ENCODE measurements at places on chromosomes 4 and X.

GRCh38 chrX:13373027-13373426 is 53.2 kb upstream of the ATXN3L start:
- DNase-seq, result no peak

GRCh38 chrX:8629871-8630270 is 102.1 kb downstream of the ANOS1 start:
- DNase-seq, result no peak

DNA sequence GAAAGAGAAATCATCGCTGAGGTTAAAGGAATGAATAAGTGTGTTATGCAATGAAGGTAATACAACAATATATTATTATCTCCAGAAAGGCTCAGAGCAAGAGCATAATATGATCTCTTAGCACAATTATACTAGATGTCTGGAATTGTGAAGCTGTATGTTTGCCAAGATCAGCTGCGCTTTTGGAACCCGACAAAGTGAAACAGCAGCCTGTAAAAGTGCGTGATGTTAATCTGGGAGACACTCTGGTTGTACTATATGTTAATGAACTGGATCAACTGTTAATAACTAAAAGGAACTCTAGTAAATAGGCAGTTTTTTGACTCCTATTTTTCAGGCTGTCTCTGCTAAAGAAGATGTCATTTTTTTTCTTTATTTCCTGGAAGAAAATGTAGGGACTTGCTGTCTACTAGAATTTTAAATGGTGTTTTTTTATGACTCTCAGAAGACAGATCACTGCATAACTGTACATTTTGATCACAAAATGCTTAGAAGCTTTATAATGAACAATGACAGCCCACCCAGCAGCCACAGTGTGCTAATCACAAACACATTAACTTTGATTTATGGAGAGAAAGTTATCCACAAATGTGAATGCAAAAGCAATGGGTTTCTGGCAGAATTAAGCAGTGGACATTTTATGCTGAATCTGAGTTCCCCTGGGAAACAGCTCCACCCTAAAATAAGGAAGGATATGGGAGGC is 50.2 kb downstream of the UGT2B28 start:
- DNase-seq, result no peak

- DNase-seq, result no peak
Measured at GRCh38 chr4:174553031-174553430, 30.7 kb upstream of the HPGD start.

DNA sequence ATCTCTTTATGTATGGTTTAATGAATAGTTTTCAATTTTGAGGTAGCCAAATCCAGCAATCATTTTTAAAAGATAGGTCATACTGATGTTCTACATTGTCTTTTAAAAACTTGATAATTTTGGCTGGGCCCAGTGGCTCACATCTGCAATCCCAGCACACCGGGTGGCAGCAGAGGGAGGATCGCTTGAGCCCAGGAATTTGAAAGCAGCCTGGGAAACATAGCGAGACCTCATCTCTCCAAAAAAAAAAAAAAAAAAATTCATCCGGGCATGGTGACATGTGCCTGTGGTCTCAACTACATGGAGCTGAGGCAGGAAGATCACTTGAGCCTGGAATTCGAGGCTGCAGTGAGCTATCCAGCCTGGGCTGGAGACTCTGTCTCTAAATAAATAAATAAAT is 419.8 kb downstream of the GALNTL6 start:
- DNase-seq, result no peak

- no peak for DNase-seq
Measured at GRCh38 chrX:107542500-107542899, 85.8 kb upstream of the PRPS1 start.
